ENCODE measurements at places on chromosomes 6 and 20.

DNA sequence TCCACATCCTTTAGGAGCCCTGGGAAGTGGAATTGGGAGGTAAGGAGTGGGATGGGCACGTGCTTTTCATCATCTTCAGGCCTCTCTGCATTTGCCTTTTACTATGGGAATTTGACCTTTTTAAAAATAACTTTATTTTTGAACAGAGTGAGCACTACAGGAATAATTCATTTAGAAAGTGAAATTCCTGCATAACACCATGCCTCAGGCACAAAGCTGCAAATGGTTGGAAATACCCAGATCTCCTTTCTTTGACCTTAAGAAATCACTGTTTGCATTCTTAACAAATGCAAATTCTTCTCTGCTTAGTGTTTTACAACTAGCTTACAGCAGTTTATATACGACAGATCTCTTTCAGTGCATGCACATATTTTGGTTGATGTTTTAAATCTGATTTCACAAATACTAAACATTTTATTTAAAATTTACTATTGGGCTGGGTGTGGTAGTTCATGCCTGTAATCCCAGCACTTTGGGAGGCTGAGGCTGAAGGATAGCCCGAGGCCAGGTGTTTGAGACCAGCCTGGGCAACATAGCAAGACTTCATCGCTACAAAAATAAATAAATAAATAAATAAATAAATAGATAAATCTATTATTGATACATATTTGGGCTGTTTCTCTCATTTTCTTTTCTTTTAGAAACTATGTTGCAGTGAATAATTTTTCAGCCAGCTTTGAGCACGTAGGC, 24.5 kb downstream of the CST8 start:
- no peaks in the 10 kb centered on the region for H3K4me1 ChIP-seq
- H3K27ac ChIP-seq: no peak overlapping the region
- no peak overlapping the region for H3K4me3 ChIP-seq
- H3K27me3 ChIP-seq: no peaks in the 10 kb centered on the region
- DNase-seq: no peak
- no peaks in the 10 kb centered on the region for H3K36me3 ChIP-seq

- no peak for DNase-seq
- H3K4me3 ChIP-seq: no peak overlapping the region
- no peaks in the 10 kb centered on the region for H3K27me3 ChIP-seq
- no peak overlapping the region for H3K27ac ChIP-seq
Observed at GRCh38 chr20:58573986-58574385, 58.8 kb upstream of the APCDD1L start.

DNA sequence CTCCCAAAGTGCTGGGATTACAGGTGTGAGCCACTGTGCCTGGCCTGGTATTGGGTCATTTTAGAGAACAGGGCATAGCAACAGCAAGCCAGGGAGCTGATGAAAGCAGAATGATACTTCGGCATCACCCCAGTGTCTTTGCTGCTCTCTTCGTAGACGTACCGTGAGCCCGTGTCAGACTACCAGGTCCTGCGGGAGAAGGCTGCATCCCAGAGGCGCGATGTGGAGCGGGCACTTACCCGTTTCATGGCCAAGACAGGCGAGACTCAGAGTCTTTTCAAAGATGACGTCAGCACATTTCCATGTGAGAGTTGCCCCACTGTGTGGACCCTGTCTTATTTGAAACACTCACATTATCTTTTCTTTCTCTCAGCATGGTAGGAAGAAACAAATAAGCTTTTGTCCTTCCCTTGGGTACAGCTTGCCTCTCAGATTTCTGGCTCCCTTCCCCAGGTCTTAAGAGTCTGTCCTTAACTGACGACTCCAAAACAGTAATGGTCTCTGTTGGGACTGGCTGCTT, 15.9 kb downstream of the TAF8 start:
- H3K4me1 ChIP-seq: no peaks in the 10 kb centered on the region
- no peaks in the 10 kb centered on the region for H3K27me3 ChIP-seq
- no peak for DNase-seq
- H3K4me3 ChIP-seq: no peak overlapping the region
- H3K36me3 ChIP-seq: peaks cover 93% of the 10 kb centered on the region
- no peak overlapping the region for H3K27ac ChIP-seq

- H3K4me3 ChIP-seq: no peak overlapping the region
- no peak for DNase-seq
- H3K36me3 ChIP-seq: no peaks in the 10 kb centered on the region
- H3K27me3 ChIP-seq: no peaks in the 10 kb centered on the region
- no peaks in the 10 kb centered on the region for H3K4me1 ChIP-seq
- H3K27ac ChIP-seq: no peak overlapping the region
Observed at GRCh38 chr6:120774275-120774674, 560.0 kb downstream of the TBC1D32 start.

- H3K36me3 ChIP-seq: no peaks in the 10 kb centered on the region
- no peak for DNase-seq
- no peak overlapping the region for H3K27ac ChIP-seq
- no peaks in the 10 kb centered on the region for H3K27me3 ChIP-seq
Observed at GRCh38 chr20:48198929-48199451, 413.7 kb upstream of the SULF2 start.

DNA sequence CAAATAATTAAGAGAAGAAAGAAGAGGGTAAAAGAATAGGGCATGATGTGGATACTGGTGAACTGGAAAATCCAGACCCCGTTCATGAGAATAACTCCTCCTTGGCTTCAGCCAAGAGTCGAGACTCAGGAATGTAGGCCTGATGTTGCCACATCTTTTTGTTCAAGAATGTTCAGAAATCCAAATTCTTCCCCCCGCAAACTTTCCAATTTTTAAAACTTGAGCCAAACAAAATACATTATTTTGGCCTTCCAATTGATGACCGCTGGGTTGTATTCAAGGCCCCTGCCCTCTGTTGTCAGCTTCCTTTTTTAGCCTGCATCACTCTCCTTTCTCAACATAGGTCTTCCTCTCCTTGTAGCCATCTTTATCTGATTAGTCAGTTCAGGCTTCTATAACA, 106.1 kb downstream of the TNFAIP3 start:
- H3K36me3 ChIP-seq: no peaks in the 10 kb centered on the region
- H3K27ac ChIP-seq: no peak overlapping the region
- H3K27me3 ChIP-seq: no peaks in the 10 kb centered on the region
- no peak for DNase-seq
- no peaks in the 10 kb centered on the region for H3K4me1 ChIP-seq
- H3K4me3 ChIP-seq: no peak overlapping the region

GRCh38 chr6:4953440-4953839, 50.4 kb downstream of the RPP40 start:
- no peak for DNase-seq
- no peaks in the 10 kb centered on the region for H3K27me3 ChIP-seq
- H3K27ac ChIP-seq: no peak overlapping the region
- no peak overlapping the region for H3K4me3 ChIP-seq
- H3K36me3 ChIP-seq: peaks cover 36% of the 10 kb centered on the region
- no peaks in the 10 kb centered on the region for H3K4me1 ChIP-seq

- no peak overlapping the region for H3K4me3 ChIP-seq
- H3K4me1 ChIP-seq: no peaks in the 10 kb centered on the region
- H3K36me3 ChIP-seq: no peaks in the 10 kb centered on the region
- H3K27me3 ChIP-seq: no peaks in the 10 kb centered on the region
- DNase-seq: no peak
Observed at GRCh38 chr6:139508023-139508422, 133.6 kb upstream of the CITED2 start.

DNA sequence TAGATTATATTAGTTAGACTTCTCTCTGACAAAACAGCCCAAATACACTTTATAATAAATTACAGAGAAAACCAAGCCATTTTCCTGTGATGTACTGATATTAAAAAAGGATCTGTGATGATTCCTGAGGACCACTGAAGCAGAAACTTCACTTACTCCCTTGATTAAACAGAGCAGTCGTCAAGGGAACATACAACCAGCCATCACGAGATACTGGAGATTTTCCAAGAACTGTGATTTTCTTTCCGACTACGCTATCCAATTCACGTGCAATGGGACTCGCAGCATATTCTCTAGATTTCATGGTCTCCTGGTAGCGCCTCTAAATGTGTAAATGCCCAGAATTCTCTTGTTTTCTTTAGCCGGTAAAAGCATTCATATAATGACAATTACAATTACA, 377.4 kb downstream of the PHF3 start:
- no peak for DNase-seq
- no peaks in the 10 kb centered on the region for H3K27me3 ChIP-seq
- no peak overlapping the region for H3K4me3 ChIP-seq
- H3K4me1 ChIP-seq: no peaks in the 10 kb centered on the region

DNA sequence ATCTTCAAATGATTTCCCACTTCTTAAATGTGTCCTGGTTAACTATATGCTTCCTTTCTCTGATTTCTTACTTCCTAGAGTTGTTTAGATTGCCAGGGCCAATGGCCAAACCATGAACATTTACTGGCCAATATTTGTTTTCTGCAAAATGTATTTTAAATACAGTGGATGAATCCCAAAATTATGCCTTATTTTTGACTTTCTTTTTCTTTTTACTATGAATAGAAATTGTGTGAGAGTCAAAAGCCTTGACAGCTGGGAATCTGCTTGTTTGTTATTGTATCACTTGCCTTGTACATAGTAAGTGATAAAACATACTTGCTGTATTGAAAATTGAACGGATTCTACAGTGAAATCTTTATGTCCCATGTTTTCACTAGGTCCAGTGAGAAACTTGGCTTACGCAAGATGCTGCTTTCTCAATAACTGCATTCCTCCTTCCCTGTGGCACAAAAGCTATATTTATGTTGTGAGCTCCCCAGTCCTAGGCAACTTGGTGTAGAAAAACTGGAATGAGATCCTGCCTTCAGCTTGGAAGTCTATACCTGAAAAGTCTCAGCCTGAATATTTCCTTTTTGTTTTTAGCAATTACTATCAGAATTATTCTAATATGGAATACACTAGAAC, 295.2 kb downstream of the EPHA7 start:
- no peak overlapping the region for H3K27ac ChIP-seq
- H3K36me3 ChIP-seq: no peaks in the 10 kb centered on the region
- H3K27me3 ChIP-seq: no peaks in the 10 kb centered on the region

DNA sequence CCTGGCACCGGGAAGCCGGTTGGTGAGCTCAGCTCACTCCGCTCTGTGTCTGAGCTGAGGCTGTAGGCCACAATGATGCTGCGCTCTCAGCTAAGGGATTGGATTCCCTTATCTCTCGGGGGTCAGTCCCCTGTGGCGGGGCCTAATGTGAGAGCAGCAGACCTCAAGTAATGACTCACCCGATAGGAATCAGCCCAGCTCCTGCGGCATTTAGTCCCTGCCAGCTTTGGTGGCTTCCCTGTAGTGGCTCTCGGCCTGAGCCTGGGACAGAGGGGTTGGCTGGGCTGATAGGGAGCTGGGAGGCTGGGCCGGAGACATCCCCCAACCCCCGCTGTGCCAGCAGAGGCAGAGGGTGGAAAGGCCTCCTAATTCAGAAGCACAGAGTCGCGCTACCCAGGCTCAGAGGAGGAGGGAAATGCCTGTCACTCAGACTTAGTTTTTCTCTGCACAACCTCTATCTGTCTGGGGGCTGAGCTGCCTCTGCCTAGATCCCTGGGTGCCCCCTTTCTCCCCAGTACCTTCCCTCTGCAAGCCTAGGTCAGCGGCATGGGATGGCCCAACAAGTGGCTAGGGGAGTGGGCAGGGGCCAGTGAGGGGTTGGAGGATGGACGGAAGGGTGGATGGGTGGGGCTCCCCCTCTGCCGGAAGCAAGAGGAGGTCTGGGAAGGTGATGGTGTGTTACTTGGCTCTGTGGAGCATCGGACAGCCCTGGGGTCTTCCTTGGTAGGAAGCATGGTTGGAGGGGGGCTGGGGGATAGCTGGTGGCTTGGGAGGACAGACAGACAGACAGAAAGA, 92.2 kb downstream of the CDH22 start:
- H3K27me3 ChIP-seq: no peaks in the 10 kb centered on the region
- no peak for DNase-seq
- no peak overlapping the region for H3K4me3 ChIP-seq
- H3K36me3 ChIP-seq: no peaks in the 10 kb centered on the region

DNA sequence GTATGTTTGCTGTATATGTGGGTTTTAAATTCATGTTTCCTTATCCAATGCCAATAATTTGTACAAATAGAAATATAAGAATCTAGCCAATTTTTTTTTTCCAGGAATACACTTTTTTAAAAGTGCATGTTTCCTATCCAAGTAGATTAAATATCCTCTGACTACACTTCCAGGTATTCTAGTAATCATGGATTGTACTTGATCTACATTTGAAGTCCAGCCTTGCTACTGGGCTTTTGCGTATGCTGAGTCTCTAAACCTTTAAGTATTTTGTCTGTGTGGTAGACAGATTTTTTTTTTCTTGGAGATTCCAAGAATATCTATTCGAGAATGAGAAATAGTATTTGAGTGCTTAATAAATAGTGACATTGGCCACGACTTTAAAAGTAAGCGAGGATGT, 188.3 kb downstream of the SASH1 start:
- H3K27me3 ChIP-seq: no peaks in the 10 kb centered on the region
- no peak overlapping the region for H3K4me3 ChIP-seq
- no peak for DNase-seq

DNA sequence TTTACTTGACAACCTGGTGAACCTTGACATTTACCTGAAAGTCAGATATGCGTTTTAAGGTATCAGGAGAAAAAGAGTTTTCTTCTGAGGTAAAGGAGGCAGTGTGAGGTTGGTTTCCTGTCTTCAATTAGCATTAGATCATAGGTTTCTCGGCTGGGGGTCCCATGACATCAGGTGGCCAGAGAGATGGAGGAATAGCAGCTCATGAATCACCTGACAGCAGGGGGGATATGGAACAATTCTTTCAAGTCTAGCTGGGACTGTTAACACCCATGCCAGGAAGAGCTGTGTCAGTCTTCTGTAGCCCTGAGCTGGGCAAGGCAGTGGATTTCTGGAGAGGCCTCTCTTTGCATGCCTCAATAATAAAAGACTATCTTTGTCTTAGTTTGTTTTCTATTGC, 108.0 kb upstream of the TMEM170B start:
- H3K4me3 ChIP-seq: no peak overlapping the region
- H3K4me1 ChIP-seq: peaks cover 75% of the 10 kb centered on the region
- H3K27me3 ChIP-seq: no peaks in the 10 kb centered on the region
- H3K36me3 ChIP-seq: no peaks in the 10 kb centered on the region
- peak overlapping the region; percentile 83 for H3K27ac ChIP-seq

DNA sequence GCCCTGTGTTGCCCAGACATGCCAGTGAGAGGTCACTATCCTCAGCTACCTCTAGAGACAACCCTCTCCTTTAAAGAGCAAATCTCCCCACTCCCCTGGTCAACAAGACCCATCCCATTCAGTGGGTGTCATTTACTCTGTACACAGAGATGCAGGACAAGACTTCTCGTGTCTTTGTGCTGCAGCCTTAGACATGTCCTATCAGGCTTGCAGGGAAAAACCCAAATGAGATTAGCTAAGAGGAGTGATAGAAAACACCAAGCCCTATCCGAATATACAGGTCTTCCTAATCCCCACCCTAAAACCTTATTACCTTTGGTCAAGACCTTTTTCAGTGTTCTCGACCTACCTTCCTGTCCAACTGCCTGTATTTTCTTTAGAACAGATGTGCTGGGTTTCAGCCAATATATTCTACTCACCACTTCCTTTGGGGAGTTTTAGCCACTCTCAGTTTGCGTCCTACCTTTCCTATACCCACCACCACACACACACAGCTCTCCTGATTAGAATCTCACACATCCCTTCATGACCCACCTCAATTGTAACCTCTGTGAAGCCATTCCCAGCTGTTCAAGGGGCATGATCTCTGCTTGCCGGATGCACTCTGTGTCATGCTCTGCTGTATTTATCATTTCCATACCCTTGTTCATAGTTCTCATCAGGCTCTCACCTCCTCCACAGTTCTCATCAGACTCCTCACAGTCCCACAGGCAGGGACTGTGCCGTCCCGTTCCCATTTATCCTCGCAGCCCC, 39.7 kb downstream of the TRAM2 start:
- peak overlapping the region; percentile 86 for H3K27ac ChIP-seq
- no peak overlapping the region for H3K4me3 ChIP-seq
- DNase-seq: no peak
- no peaks in the 10 kb centered on the region for H3K27me3 ChIP-seq
- peaks cover 12% of the 10 kb centered on the region for H3K36me3 ChIP-seq
- H3K4me1 ChIP-seq: peaks cover 5% of the 10 kb centered on the region
